ENCODE measurements at places on chromosomes 13 and 19.

- no peak for DNase-seq
These were observed 73.2 kb downstream of the GGACT start for GRCh38 chr13:100515410-100515800.

DNA sequence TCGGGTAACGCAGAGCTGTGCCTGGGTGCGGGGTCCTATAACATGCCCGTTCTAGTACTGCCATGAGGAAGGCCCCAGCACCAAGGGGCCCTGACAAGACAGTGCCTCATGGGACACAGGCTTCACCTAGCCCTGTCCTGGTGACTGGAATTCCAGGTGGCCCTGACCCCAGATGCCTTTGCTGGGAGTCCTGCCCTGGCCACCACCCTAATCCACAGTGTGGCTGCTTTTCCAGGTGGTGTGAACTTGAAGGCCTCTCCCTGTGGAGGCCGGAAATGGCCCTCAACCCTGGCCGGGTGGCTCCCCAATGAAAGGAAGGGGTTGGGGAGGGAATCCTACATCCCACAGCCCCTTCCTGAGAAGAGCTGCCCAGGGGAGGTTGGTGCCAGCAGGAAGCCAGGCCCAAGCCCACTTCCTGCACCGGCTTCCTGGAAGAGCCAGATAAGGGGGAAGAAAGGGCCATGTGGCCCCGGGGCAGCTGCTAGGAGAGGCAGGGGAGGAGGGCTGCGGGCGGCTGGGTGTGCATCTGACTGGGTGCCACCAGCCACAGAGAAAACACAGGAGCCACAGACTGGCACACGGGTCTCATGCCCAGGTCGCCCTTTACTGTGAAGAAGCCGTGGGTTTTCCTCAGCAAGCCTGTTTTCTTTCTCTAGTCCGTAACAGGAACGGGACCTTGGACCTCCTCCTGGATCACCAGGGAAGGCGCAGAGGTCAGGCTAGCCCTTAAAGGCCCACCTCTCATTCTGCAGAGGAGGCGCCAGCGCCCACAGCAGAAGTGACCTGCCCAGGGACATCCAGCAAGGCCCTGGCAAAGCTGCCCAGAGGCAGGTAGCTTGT is 4.7 kb downstream of the LSM4 start:
- peak; percentile 56 for DNase-seq

GRCh38 chr19:11989112-11989456 is 24.2 kb downstream of the ZNF763 start:
- DNase-seq, result no peak

DNA sequence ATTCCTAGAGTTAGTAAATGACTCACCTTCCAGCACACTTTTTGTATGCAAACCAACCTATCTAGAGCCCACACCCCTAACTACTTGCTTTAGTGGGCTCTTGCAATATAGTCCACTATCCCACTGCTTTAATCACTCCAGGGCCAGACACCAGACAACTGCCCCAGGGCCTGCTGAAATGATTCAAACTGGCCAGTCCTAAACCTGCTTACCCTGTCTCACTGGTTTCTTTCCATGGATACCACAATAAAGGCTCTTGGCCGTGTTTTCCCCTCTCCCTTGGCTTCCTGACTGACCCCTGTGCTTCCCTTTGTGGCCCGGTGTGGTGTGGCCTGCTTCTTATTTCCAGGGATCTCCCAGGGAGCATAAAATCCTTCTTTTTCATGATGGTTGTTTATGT is 14.6 kb downstream of the HS6ST3 start:
- DNase-seq, result no peak

DNA sequence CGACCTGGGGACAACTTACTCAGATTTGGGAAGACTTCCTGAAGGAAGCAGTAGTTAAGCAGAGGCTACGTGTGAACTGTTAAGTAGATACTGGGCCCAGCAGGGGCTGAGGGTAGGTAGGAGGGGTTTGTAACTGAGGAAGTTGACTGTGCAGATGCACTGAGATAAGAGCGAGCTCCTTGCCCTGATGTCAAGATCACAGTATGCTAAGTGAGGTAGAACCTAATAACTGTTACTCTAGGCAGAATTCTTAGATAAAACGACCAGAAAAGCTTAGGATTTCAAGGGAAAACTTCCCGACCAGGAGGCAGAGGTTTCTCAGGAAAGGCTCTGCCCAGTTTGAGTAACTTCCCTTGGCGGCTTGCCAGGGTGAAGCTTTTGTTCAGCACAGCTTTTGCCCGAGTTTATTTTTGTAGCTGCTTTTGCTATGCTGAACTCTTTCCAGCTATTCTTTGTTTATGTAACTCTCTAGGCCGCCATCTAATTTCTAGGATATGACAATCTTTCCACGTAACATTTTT is 632.1 kb downstream of the DIAPH3 start:
- peak; percentile 55 for DNase-seq

- DNase-seq, result no peak
These were observed 46.4 kb downstream of the PEX11G start for GRCh38 chr19:7442423-7442822.

GRCh38 chr13:68667863-68668262 is 1437.7 kb upstream of the PCDH9 start:
- DNase-seq, result no peak

- DNase-seq, result no peak
These were observed 391 bp downstream of the KLF1 start for GRCh38 chr19:12886651-12886968.
